ENCODE measurements at places on chromosomes 2 and 18.

GRCh38 chr2:241505086-241505780 is 3.2 kb downstream of the STK25 start:
- no peak for DNase-seq

- peak; percentile 50 for DNase-seq
These were observed 449.6 kb downstream of the SPAG16 start for GRCh38 chr2:213733893-213734292.

- no peak for DNase-seq
These were observed 127.3 kb upstream of the LGALSL start for GRCh38 chr2:64326578-64327050.

- DNase-seq: no peak
These were observed 10.4 kb upstream of the KCNE4 start for GRCh38 chr2:223041527-223042109.

DNA sequence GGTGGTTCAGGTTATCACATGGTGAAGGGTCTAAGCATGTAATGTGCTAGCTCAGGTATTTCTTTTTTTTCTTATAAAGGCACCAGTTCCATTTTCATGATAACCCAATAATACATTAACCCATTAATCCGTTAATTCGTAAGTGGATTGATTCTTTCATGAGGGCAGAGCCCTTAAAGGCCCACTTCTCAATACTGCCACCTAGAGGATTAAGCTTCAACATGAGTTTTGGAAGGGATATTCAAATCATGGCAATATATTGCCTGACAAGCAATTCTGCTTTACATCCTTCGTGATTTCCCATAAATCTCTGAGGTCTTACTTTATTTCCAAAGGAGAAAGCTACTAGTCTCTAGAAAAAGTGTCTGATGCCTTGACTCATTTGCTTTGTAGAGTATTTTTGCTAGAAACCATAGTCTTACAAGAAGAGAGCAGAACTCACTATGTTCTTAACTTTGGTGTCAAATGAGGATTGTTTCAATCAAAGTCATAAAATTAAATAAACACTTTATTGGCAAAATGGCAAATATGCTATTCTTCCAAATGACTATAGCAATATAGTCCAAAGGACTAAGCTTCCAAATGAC is 271.3 kb downstream of the KCNS3 start:
- DNase-seq: peak; percentile 4

DNA sequence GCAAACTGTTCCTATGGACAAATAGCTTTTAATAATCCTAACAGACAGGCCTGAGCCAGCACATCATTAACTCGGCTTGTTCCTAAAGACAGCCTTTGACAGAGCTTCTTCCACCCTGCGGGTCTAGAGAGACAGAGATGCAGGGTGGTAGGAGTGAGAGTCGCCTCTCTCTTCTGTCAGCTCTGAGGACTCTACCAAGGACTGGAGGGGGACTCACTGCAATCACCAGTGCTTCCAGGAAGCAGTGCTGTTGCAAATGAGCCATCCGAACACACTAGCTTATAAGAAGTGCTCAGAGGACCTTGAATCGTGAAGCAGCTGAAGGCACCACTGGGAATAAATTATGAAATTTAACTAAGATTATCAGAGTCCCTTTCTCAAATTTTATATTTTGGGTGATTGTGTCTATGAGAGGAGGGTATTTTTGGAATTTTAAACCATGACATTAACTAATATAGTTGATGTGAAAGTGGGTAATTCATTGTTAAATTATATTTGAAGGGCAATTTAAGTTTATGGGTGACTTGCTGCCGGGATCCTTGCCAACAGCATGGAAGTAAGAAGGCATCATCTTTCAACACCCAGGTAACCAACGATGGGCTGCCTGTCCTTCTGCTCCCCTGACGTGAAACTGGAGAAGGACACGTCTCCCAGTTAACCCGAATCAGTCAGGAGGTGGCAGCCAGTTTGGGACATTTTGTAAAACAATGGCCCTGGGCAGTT is 43.6 kb upstream of the PXDN start:
- DNase-seq: no peak
